ENCODE measurements at places on chromosomes 2 and 18. TPM values are rescaled to one million over a fixed set of nuclear protein-coding genes. Genes with fewer than 3 reads are reported as not detected.

Gene TTC39C
- 2.3 TPM for total RNA-seq

Gene SMC6
- total RNA-seq: 51.2 TPM

Gene FAM237A
- total RNA-seq: not detected

Gene MEIS1
- total RNA-seq: 42.6 TPM

Gene SLC23A3
- total RNA-seq: 0.65 TPM

Gene MEP1B
- total RNA-seq: not detected

Gene LYPD6B
- total RNA-seq: not detected

Gene CAB39
- 77.3 TPM for total RNA-seq

Gene IL1R1
- 0.65 TPM for total RNA-seq

Gene MBP
- total RNA-seq: 0.30 TPM

Gene FBXO41
- 0.46 TPM for total RNA-seq

Gene MTHFD2
- total RNA-seq: 111 TPM

Gene TMEFF2
- total RNA-seq: under 0.01 TPM

Gene TMEM178A
- not detected for total RNA-seq

Gene NEB
- 0.32 TPM for total RNA-seq

Gene PARD6G
- 0.97 TPM for total RNA-seq

All from epithelial cell of umbilical artery (primary cell).